AG20443 (cell line): ENCODE measurements at places on chromosomes 12 and 14.

- DNase-seq, result no peak
These were observed 87.4 kb downstream of the OR11H12 start for GRCh38 chr14:18688346-18688745.

DNA sequence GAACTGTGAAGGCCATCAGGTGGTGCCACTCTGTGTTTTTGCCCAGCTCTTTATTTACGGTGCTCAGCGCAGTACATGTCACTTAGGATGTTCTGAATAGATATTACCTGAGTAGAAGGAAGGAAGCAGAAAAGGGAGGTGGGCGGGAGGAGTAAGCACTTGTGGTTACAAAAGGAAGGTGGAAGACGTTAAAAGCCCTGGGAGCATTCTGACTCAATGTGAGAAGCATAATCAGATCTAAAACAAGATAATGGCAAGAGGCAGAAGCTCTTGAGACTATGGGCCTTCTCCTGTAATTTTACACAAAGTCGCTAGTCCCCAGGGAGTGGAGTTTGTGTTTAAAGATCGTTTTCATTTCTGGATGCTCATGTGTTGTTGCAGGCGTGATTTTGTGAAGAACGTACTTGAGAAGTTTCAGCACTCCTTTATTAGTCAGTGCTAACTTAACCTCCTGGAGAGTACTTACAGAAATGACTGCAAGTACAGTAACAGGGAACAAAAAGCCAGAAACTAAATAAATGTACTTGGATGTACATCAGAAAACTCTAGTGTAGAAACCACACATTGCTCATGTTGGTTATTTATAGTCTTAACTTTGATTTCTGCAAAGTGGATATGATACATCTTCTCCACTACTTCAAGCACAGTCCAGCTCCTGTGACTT, 1523.5 kb downstream of the AACS start:
- DNase-seq, result no peak

DNA sequence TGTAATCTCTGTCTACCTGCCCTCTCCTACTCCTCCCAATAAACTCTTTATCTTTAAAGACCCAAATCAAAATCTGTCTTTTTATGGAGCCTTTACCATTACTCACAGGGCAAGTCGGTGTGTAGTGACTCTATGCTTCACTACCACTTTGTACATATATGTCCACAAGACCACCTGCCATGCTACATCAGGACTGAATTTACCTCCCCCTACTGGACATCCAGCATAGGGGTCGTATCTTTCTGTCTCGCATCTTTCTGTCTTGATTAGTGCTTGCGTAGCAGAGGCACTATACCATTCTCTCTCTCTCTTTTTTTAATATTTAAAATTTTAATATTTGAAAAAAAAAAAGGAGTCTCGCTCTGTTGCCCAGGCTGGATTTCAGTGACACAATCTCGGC, 587.5 kb downstream of the SOX5 start:
- no peak for DNase-seq

GRCh38 chr14:75609606-75610475, 31.4 kb downstream of the FLVCR2 start:
- DNase-seq, result no peak

DNA sequence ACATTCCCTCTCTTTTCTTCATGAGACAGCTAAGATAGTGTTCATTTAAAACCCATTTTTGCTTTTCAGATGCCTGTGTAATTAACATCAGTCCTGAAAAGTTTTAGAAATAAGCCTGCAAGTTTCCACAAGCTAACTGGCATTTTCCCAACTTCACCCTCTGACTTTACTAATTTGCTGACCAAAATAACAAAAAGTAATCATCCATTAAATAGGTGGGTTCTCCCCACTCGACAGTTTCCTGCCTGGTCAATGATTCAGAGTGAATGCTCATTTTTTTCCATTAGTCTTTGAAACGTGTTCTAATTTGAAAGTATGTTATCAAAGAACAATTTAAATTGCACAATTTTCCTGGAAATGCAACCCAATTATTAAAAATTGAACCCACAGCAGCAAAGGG, 23.6 kb downstream of the NELL2 start:
- no peak for DNase-seq
